ENCODE measurements at places on chromosomes 1 and 21. TPM values are rescaled to one million over a fixed set of nuclear protein-coding genes. Genes with fewer than 3 reads are reported as not detected.

Gene CLIC4
- total RNA-seq, result 369 TPM

- no peak overlapping the region for H3K4me3 ChIP-seq
- no peak overlapping the region for H3K27ac ChIP-seq
- H3K27me3 ChIP-seq, result no peaks in the 10 kb centered on the region
- no peaks in the 10 kb centered on the region for H3K36me3 ChIP-seq
- H3K4me1 ChIP-seq, result no peaks in the 10 kb centered on the region
- DNase-seq, result no peak
Measured at GRCh38 chr1:79478160-79478559, 471.6 kb upstream of the ADGRL4 start.

- H3K4me3 ChIP-seq, result no peak overlapping the region
- H3K4me1 ChIP-seq, result peaks cover 11% of the 10 kb centered on the region
- H3K36me3 ChIP-seq, result no peaks in the 10 kb centered on the region
Measured at GRCh38 chr1:16068356-16069270, 4.8 kb downstream of the FAM131C start.

- H3K4me3 ChIP-seq, result no peak overlapping the region
- no peaks in the 10 kb centered on the region for H3K36me3 ChIP-seq
- H3K27me3 ChIP-seq, result no peaks in the 10 kb centered on the region
- H3K27ac ChIP-seq, result no peak overlapping the region
Measured at GRCh38 chr1:192626366-192627179, 9.4 kb upstream of the RGS13 start.

GRCh38 chr1:156230473-156230837, 11.5 kb upstream of the BGLAP start:
- H3K36me3 ChIP-seq, result peaks cover 9% of the 10 kb centered on the region
- no peak overlapping the region for H3K4me3 ChIP-seq
- DNase-seq, result no peak
- H3K4me1 ChIP-seq, result peaks cover 10% of the 10 kb centered on the region

Gene GNG4
- total RNA-seq, result 0.83 TPM

GRCh38 chr1:211985556-211986264, 49.6 kb downstream of the INTS7 start:
- H3K4me3 ChIP-seq, result no peak overlapping the region
- no peak overlapping the region for H3K27ac ChIP-seq
- DNase-seq, result no peak
- peaks cover 19% of the 10 kb centered on the region for H3K36me3 ChIP-seq
- H3K4me1 ChIP-seq, result no peaks in the 10 kb centered on the region
- H3K27me3 ChIP-seq, result no peaks in the 10 kb centered on the region

DNA sequence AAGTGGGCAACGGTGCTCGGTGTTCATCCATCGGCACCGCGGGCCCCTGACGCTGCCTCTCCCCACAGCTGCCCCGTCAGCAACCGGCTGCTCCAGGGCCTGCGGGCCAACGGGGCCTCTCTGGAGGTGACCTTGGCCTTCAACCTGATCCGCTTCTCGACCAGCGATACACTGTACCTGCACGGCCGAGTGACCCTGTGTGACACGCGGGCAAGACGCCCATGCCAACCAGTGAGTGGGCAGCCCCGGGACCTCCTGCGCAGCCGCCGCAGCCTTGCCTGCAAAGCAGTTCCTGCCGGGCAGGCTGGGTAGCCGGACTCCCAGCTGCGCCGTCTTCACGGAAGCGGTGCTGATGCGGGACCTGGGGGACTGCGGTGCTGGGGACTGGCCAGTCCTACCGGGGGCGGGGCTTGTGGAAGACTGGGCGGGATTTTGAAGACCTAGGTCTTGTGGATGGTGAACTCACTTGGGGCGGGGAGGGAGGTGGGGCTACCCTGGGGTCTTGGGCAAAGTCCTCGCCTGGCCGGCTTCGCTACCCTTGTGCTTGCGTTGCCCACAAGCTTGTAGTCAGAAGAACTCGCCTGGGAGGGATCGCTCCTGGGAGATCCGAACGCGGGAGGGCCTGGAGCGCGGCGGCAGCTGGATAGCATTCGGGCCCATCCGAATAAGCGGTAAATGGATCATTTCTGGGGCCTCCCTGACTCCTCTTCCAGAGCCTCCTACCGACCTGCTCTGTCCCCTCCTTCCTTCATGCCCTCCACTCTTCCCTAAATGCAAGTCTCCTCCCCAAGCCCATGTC, 8.8 kb upstream of the CEP85 start:
- peak overlapping the region; percentile 66 for H3K4me3 ChIP-seq
- no peak overlapping the region for H3K27ac ChIP-seq
- H3K36me3 ChIP-seq, result no peaks in the 10 kb centered on the region
- no peak for DNase-seq
- H3K4me1 ChIP-seq, result peaks cover 13% of the 10 kb centered on the region
- peaks cover 6% of the 10 kb centered on the region for H3K27me3 ChIP-seq

Gene AIDA
- 65.2 TPM for total RNA-seq

Gene PLA2G2F
- total RNA-seq, result not detected

- H3K4me3 ChIP-seq, result no peak overlapping the region
- no peak for DNase-seq
- H3K36me3 ChIP-seq, result no peaks in the 10 kb centered on the region
- H3K27me3 ChIP-seq, result peaks cover 2% of the 10 kb centered on the region
- no peaks in the 10 kb centered on the region for H3K4me1 ChIP-seq
Measured at GRCh38 chr1:87201768-87202167, 126.9 kb upstream of the LMO4 start.

DNA sequence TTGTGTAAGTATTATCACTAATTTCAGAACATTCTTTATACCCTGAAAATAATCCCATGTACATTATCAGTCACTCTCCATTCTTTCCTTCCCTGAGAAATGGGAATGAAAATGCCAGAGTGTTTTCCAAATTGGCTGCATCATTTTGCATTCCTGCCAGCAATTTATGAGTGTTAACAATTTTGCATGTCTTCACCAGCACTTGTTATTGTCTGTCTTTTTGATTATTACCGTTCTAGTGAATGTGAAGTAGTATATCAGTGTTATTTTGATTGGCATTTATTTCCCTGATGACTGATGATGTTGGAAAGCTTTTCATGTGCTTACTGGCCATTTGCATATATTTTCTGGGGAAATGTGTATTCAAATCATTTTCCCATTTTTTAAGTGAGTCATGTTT, 71.9 kb downstream of the PCBP3 start:
- H3K4me1 ChIP-seq, result no peaks in the 10 kb centered on the region
- DNase-seq, result no peak
- H3K36me3 ChIP-seq, result no peaks in the 10 kb centered on the region
- H3K4me3 ChIP-seq, result no peak overlapping the region
- no peak overlapping the region for H3K27ac ChIP-seq
